ENCODE measurements at places on chromosomes 1 and 21. TPM values are rescaled to one million over a fixed set of nuclear protein-coding genes. Genes with fewer than 3 reads are reported as not detected.

Gene ARTN
- total RNA-seq, result 0.39 TPM

Gene ATAD3C
- 0.51 TPM for total RNA-seq

Gene EIF3I
- 160 TPM for total RNA-seq

Gene BEND5
- total RNA-seq, result 1.5 TPM

Gene ATP6V1G3
- not detected for total RNA-seq

Gene NFASC
- 11.5 TPM for total RNA-seq

- DNase-seq, result no peak
Measured at GRCh38 chr1:28417441-28417922, 47.9 kb downstream of the PHACTR4 start.

DNA sequence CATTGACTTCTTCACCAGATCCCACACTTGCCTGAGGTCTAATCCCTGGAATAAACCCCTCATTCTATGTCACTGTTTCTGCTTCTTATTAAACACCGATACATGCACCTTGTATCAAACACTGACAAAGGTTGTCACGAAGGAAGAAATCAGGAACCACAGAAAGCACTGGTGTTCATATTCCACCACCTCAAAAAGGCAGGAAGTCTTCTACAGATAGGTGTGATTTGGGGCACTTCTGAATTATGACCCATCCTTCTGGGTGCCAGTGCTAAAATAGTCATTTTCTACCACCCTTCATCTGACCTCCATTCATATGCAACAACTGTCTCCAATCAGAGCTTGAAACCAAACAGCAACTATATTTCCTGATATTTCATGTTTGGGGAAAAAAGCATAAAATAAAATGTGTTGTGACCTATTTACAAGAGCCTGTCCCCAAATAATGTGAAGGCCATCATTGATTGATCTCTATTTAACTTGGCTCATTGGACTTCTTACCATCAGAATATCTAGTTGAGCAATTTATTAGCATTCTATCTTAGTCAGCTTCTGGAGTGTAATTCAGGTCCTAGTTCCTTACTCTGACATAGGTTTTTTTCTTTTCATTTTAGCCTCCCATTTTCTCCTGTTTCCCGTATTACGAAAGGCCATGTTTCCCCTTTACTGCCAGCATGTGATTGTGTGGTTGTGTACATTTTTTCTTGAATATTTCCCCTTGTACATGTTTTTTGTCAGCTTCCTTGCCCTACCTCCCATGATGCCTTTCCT, 43.1 kb downstream of the DUSP10 start:
- DNase-seq, result no peak

DNA sequence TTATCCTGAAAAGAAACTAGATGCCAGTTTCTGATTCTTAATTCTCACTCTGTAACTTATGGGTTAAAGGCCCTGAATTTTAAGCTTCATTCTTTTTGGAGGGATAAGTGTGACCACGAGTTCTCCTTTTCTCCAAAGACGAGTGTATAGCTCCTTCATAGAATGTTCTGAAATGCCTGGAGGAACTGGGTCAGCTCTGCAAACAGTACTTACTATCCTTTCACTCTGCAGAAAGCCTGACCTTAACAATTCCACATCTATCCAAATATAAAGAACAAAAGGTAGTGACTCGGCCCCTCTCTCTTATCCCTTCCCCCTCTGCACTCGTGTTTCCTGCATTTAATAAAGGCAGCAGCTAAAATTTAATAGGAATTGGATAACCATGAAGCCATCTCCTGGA, 150.5 kb downstream of the LYPLAL1 start:
- no peak for DNase-seq

- no peak for DNase-seq
Measured at GRCh38 chr1:20255666-20256065, 35.0 kb upstream of the VWA5B1 start.

- DNase-seq, result no peak
Measured at GRCh38 chr1:235088907-235089306, 39.7 kb downstream of the TOMM20 start.

DNA sequence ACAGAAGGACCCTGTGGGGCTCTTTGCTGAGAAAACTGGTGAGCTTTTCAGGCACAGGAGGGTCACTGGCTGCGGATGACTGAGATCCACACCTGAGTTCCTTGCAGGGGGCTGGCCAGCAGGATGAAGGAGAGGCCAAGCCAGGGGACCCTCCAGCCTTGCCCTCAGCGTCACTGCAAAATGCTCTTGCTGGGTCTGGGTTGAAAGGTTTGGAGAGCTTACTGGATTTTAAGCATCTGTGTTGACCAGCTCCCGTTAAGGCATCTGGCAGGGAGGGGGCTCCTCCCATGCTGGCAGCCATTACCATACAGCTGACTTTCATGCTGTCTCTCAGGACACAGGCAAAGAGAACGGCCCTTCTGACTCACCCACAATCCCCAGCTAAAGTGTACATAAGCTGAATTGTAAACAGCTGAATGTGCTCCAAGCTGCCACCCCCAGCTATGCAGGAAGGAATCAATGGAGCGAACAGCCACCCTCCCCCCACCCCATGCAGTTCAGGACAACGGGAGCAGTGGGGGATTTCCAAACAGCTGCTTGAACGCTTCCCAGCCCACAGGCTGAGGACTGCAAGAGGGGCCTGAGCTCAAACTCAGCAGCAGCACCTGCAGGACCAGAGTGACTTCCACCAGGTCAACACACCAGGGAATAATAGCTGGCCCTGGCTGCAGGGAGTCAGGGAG, 21.3 kb upstream of the A3GALT2 start:
- DNase-seq, result no peak

DNA sequence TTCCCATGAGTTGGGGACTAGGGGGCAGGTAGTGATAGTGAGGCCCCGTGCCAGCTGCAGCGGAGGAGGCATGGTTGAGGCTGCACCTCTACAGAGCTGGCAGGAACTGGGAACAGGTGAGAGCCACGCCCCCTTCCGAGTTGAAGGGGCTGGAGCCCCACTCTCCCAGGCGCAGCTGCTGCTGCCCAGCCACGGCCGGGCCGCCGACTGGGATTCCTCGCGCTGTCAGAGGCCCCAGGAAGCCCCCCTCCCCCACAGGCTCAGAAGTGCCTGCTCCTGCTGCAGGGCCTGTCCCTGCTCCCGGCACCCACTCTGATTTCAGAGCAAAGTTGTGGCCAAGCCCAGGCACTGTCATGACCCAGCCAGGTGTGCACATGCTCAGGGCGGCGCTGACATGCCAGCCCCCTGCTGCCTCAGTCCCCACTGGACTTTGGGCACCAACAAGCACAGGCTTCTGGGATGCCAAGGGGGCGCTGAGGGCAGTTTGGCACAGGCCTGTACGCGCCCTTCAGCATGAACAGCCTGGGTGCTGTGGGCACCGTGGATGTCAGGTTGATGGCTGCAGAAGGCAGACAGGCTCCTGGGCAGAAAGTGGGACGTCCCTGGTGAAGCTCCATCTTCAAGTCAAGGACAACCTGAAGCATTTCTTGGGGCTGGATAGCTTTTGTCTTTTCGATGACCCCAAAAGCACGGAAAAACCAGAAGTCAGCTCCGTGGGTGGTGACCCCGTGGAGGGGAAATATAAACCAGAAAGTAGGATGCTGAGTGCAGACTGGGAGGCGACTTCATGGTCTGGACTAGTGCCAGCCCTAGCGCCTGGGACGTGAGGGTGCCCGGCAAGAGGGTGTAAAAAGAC, 121.5 kb downstream of the SIM2 start:
- no peak for DNase-seq

- DNase-seq, result no peak
Measured at GRCh38 chr1:222026280-222026679, 284.4 kb upstream of the DUSP10 start.

DNA sequence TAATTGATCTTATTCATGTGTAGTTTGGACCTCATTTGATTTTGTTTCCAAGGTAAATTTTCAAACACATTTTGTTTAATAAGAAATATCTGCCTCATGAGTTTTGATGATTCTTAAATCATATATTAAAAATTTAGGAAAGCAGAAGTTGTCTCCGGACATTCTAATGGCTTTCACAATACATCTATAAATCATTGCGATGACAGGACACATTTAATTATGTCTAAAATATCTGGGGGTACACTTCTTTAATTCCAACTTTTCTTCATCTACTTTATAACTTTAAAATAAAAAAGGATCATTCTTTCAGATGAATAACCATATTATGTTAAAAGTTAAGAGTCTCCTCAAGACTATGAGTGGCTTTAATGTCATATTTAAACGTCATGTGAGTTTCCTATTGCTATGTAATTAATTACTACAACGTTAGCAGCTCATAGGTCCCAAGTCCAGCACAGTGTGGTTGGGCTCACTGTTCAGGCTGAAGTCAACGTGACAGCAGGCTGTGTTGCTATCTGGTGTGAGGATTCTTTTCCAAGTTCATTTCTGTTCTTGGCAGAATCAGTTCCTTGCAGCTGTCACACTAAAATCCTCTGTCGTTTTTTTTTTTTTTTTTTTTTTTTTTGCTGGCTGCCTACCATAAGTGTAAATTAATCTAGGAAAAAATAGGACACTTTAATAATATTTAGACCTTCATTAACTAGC, 893.5 kb downstream of the LTN1 start:
- no peak for DNase-seq

DNA sequence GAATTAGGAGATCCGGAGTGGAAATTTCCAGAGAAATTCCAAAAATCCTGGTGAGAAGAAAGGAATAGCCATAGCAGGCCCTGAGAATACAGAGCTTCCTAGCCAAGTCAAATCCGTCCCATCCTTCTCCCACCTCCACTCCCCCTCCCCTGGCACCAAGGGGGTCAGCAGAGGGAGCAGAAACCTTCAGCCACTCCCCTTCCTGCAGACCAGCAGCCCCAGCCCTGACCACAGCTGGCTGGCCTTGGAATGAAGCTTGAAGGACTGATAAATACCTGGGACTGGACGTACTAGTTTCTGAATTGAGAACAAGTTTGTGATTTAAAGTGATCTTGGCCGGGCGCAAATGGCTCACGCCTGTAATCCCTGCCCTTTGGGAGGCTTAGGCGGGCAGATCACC, 13.8 kb upstream of the RIPPLY3 start:
- DNase-seq, result peak; percentile 67

DNA sequence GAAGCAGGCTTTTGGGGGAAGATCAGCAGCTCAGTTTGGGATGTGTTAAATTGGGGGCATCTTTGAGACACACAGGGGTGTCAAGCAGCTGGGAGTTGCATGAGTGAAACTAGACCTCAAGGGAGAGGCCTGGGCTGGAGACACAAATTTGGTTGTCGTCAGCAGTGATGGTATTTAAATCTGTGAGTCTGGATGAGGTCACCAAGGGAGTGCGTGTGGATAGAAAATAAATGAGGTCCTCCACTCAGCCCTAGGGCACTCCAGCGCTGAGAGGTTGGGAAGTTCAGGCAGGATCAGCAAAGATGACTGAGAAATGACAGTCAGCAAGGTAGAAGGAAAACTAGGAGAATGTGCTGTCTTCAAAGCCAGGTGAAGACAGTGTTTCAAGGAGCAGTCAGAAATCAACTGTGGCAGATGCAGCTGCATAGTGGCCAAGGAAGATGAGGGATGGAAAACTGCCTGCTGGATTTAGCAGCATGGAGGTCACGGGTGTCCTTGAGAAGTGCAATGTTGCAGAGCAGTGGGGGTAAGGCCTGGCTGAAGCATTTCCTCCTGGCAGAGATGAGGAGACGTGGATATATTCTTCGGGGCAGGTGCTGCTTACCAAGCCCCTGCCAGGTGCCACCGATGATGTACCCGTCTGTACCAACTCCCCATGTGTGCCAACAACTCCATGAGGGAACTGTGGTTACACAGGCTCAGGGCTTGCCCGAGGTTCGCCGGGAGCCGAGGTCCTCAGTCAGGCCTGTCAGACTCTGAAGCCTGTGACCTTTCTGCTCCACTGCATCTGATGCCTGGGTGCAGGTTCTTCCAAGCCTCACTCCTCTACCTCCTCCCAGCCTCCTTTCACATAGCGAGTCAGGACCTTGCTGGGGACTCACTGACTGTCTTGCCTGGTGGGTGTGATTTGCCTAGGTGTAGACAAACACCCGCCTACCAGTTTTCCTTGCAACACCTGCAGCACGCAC, 11.3 kb downstream of the MAP7D1 start:
- DNase-seq, result no peak

DNA sequence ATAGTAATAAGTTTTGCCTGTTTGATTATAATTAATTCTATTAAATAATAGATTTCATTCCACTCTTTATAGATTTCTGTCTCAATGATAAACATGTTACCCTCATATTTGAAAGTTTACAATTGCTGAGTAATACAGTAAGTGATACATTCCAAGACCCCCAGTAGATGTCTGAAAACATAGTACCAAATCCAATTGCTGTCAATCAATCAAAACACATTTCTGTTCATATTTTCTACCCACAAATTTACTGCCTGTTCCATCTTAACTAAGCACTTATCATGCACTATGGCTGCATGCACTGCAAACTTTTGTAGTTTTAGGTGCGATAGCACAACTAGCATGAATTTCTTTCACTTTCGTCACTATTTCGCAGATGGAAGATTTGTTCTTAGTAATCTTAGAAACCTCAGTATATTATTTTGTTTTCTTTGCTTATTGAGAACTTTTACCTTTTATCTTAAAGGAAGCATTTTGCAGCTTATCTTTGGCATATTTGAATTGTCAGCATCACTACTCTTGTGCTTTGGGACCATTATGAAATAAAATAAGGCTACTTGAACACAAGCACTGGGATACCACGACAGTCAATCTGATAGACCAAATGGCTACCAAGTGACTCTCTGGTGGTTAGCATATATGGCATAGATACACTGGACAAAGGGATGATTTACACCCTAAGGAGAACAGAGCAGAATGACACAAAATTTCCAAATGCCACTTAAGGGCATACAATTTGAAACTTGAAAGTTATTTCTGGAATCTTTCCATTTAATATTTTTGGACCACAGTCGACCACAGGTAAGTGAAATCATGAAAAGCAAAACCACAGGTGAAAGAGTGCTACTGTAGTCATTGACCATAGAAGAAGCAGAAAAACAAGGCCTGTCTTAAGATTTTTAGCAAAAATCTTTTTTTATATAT, 67.6 kb downstream of the RGS13 start:
- DNase-seq, result no peak

DNA sequence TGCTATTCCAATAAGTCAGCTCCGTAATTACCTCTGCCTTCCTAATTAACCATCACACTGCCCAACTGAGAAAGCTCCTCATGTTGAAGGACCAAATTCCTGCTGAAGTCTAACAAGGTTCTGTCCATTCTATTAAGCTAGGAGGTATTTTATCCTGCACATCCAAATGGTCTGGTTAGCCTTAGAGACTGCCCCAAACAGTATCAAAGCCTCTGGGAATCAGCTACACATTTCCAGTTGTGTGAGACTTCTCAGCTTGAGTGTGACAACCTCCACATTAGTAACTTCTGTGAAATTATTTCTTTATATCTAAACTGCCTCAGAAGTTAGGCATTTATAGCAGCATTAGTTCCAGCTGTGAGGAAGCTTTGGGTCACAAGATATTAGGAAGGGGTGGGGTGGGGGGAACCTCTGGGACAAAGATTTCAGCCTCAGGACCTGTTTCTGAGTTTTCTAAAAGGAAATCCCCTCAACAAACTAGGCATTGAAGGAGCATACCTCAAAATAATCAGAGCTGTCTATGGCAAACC, 150.5 kb upstream of the DUSP10 start:
- no peak for DNase-seq

DNA sequence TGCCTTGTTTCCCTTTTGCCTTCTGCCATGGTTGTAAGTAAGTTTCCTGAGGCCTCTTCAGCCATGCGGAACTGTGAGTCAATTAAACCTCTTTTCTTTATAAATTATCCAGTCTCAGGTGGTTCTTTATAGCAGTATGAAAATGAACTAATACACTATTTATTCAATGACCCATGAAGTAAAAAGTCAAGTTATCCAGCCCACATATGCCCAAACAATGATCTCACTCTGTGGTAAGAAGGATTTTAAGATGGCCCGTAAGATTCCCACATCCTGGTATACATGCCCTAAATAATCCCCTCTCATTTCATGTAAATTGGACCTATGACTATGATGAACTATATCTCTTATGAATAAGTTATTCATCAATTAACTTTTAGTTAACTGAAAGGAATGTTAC, 1008.3 kb upstream of the B3GALT2 start:
- DNase-seq, result no peak

Measured in mesenteric fat pad (tissue), 1 donor.